H1 (cell line): ENCODE measurements at places on chromosomes 3 and 15.

GRCh38 chr3:186511245-186511644 lies 32.9 kb downstream of the CRYGS start:
- DNase-seq: no peak

- DNase-seq: no peak
Observed at GRCh38 chr15:69983696-69984265, 113.9 kb downstream of the TLE3 start.

DNA sequence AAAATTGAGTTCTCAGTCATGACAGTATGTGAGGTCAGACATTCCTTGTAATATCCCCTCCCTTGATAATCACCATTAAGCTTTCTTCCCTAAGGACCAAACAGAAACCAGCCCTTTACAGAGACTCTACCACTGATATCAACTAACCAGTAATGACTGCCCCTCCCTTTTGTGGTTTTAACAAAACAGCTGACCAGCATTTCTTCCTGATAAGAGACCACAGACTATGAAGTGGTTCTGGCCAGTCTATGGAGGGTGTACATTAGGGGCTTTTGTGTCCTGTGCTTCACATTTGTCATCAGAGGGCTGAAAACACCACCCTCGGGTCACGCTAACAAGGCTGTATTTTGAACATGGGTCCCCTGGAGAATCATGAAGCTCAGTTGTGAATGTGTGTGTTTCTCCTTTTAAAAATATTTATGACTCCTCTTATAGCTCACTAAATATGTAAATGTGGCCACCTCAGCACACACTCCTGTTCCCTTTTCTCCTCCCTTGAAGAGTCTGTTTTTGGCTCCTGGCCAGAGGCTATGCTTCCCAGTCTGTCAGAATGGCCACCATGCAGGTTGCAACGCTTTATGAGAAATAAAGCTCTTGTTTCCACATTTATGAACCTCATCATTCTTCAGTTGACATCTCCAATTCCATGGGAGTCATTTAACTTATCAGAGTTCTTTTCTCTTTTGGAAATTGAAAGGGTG lies 239.3 kb downstream of the CPNE4 start:
- no peak for DNase-seq

DNA sequence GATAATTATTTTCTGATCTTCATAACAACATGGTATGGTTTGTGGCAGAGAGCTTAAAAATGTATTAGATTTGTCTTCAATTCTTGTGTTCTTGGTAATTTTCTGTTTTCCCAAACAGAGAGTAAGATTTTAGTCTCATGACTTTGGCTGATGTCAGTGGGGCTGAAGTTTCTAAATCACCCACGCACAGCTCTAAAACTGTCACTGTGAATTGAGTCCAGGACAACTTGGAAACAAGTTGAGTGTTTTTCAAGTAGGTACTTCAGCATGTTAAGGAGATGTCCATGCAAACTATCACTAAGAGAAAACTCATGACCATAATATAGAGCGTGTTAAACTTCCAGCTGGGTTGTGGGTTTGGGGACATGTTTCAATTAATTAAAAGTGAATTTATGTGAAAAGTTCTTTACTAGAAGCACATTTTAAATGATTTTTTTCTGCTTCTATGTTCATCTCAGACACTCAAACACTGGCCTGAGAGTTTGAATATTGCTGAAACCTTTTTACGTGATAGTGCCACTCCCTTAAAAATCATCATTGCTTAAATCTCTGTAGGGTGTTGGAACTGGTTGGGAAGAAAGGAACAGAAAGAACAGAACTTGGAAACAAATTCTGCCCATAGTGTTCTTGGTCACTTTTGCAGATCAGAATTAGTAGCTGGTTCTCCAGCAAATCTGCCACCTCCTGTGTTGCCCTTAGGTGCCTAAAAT lies 89.8 kb downstream of the KLHL25 start:
- no peak for DNase-seq

- DNase-seq: no peak
Observed at GRCh38 chr3:18558507-18558906, 133.4 kb upstream of the SATB1 start.

- DNase-seq: no peak
Observed at GRCh38 chr3:78076379-78076778, 1036.5 kb downstream of the ROBO2 start.
